ENCODE measurements at places on chromosomes 2 and 18. TPM values are rescaled to one million over a fixed set of nuclear protein-coding genes. Genes with fewer than 3 reads are reported as not detected.
A peak's percentile ranks its signal among the peaks of the same experiment; 100 is the strongest.

Gene FAM237A
- total RNA-seq: not detected

Gene AQP4
- not detected for total RNA-seq

Gene UNC80
- total RNA-seq: not detected

Gene FARSB
- total RNA-seq: 9.7 TPM

Gene RIT2
- total RNA-seq: not detected

GRCh38 chr18:78899241-78899640 lies 80.4 kb upstream of the SALL3 start:
- no peak for DNase-seq

DNA sequence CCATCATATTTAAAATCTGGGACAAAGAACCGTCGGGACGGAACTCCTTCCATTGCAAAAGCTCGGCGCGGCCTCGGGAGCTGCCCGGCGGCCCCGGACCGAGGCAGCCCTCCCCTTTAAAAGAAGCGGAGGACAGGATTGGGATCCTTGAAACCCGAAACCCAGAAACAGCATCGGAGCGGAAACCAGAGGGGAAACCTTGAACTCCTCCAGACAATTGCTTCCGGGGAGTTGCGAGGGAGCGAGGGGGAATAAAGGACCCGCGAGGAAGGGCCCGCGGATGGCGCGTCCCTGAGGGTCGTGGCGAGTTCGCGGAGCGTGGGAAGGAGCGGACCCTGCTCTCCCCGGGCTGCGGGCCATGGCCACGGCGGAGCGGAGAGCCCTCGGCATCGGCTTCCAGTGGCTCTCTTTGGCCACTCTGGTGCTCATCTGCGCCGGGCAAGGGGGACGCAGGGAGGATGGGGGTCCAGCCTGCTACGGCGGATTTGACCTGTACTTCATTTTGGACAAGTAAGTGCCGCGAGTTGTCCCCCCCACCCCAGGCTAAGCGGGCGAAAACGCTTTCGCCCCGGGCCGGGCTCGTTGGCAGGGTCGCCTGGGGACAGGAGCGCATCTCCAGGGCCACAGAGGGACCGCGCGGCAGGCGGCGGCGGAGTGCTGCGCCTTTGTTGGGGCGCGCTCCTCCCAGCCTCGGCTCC lies at the start of gene ANTXR1:
Gene ANTXR1 (plus strand): TSS at position 38 of the 698 bp plus-strand sequence. CDS start 321 bp downstream, at position 359.
- peak; percentile 21 for DNase-seq

GRCh38 chr2:186205254-186205911 lies 280.7 kb upstream of the ZC3H15 start:
- no peak for DNase-seq

GRCh38 chr2:102422910-102423309 lies at the start of gene IL18RAP:
TSS of gene IL18RAP (plus strand) at chr2:102423160. CDS start at chr2:102423278, 118 bp downstream.
- peak; percentile 19 for DNase-seq

DNA sequence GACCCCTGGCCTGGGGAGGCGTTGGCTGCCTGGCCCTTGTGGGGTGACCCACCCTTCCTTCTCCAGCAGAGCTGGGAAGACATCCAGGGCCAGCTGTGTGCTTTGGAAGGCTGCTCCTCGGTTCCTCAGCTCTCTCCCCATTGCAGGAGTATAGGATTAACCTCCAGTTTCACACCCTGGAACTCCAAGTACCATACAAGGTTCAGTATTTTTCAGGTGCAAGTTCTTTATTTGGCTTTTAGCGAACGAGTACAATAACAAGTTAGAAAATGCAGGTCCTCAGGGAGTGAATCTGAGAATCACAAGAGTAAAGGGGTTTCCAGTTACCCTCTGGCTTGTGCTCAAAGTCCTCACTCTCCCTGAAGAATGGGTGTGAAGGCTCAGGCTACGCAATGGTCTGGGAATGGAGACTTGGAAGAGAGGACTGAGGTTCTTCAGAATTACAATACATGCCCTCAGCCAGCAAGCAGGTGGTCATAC lies 101.2 kb downstream of the APOB start:
- DNase-seq: no peak

DNA sequence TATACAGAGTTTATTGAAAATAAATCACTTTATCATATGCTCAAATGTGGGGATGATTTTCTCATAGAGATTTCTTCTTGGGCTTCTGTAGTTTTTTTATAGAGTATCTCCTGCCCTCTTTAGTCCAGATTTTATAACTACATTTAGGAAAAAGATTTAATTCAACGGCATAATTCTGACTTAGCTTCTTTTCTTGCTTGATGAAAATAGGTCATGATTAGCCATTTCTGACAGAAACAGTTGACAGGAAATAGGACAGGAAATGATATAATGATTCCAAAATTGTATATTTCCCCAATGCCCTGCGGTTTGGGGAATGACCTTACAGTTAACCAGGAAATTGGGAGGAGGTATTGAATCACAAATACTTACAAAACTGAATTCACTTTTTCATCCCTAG lies 1531.9 kb upstream of the ACVR2A start:
- DNase-seq: no peak

- DNase-seq: no peak
Observed at GRCh38 chr18:61869636-61870035, 23.2 kb downstream of the RNF152 start.

GRCh38 chr18:48064978-48065600 lies 134.6 kb upstream of the SMAD2 start:
- DNase-seq: no peak
